Activated CD4-positive, alpha-beta memory T cell treated with anti-CD3 and anti-CD28 coated beads, Interleukin-2, amount 10 ng/mL, durations not matched to agents 7 days and 5 days (primary cell): ENCODE measurements at places on chromosomes 4 and X. TPM values are rescaled to one million over a fixed set of nuclear protein-coding genes. Genes with fewer than 3 reads are reported as not detected.

The DTHD1 gene
- total RNA-seq = 1.3 TPM

The GALNTL6 gene
- not detected for total RNA-seq

The TLL1 gene
- not detected for total RNA-seq

The MAGEC2 gene
- total RNA-seq = not detected

The SFRP2 gene
- total RNA-seq = not detected

The CYLC1 gene
- total RNA-seq = not detected

The SNCA gene
- total RNA-seq = 11.6 TPM

The GLRB gene
- not detected for total RNA-seq

The EVC gene
- 4.7 TPM for total RNA-seq

DNA sequence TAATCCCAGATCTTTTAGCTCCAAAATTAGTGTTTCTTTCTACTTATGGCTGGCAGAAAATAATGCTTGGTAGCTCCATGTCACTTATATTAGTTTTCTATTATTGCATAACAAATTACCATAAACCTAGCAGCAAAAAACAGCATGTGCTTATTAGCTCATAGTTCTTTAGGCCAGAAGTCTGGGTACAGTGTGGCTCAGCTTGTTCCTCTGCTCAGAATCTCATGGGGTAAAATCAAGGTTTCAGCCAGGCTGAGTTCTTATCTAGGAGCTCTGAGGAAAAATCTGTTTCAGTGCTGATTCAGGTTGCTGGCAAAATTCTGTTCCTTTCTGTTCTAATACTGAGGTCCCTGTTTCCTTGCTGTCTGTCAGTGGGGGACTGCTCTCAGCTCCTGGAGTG lies 101.1 kb downstream of the CT47B1 start:
- DNase-seq = no peak

- no peak for DNase-seq
Observed at GRCh38 chr4:4594285-4594920, 52.6 kb upstream of the STX18 start.

- DNase-seq = no peak
Observed at GRCh38 chr4:30901461-30902451, 181.6 kb downstream of the PCDH7 start.

DNA sequence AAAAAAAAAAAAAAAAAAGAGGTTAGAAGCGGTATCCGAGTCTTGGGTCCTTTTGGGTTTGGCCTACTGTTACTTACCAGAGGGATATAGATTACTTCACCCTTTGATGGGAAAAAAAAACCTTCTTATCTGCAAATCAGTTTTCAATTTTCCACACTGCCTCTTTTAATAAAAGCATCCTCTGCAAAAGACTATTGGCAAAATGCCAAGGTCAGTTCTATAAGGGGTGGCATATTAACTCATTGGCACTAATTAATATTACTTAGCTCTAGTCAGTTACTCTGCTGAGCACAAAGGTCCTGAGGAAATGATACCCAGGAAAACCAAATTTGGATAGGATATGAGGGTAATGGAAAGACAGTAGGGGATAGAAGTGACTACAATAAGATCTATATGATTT lies 44.3 kb upstream of the MTMR8 start:
- DNase-seq = no peak

DNA sequence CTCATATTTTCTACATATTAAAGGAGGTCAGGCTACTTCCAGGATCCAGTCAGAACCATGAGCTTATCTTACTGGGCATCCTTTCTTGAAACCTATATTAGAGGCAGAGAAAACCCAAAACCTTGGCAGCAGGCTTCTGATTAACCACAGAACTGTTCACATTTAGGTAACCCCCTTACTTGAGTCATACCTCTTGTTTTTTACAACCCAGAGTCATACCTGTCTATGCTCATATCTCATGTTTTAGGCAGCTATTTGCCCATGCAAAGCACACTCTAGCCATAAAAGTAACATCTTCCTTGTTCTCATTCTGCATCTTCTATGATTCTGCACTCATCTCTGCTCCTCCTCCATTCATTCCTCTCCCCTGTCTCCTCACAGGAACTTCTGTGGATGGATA lies 138.0 kb upstream of the SMIM31 start:
- DNase-seq = no peak

DNA sequence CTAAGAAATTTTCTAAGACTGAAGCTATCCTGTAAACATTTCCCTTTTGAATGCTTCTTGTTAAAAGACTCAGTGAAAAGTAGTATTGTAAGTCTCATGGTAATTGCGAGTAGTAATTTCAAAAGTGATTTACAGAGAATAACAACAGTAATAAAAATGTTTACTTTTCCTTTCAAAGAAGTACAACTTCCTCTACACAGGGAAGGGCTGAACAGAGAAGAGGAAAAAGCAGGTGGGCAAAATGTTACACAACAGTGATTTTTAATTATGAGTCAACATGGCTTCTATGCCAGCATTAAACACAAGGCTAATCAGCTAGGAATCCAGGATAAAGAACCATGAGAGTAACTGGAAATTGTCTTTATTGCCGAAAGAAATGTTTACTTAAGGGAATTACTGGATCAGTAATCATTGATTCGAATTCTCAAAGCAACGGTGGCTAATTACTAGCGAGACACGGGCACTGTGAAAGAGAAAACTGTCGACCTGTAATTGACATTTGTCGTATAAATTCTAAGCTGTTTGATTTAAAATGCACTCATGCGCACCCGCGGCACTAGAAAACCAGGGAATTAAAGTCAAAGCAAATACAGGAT lies 15.4 kb downstream of the UTP3 start:
- DNase-seq = no peak

DNA sequence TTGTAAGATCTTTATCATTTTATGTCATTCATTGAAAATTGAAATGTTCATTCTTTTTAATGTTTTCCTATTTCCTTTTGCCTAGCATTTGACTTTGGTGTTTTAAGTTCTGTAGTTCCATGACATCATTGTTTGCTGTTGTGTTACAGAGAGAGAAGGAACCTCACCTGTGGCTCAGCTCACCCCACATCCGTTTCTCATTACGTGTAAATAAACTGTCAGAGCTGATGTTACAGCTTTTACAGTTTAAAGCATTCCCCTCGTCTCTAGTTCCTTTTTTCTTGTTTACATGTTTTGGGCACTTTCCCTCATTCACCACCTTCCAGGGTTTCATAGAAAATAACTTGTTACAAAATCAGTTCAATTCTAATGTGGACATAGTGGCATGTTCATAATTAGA lies 137.2 kb downstream of the FNIP2 start:
- peak; percentile 55 for DNase-seq

GRCh38 chr4:8370835-8371595 lies 69.5 kb downstream of the ACOX3 start:
- no peak for DNase-seq

DNA sequence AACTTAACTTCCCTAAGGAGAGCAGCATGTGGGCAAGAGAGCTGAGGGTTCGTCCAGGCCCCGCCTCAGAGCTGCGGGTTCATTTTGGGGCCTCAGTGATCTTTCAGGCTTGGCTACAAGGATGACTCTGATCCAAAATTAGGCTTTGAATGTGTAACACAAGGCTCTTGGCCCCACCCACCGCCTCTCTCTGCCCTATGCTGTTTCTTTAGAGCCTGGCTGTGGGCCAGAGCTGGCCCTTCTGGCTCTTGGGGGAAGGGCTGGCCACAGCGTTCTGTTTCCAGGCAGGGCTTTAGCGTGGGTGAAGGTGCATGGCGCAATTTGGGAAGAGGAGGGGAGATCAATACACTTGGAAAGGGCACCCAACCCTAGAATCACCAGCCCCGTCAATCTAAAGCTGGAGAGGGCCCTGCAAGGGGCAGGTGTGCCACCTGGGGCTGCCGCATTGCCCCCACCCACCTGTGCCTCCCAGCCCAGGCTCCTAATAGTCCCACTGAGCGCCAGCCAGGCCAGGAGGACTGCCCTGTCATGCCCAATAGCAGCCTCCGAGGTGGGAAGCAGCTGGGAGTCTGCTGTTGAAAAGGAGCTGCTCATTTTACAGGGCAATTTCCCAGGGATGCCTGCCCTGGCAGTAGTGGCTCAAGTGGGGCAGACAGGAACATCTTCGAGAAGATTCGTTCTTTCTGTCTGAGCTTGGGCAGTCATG lies 84.5 kb upstream of the MAML3 start:
- DNase-seq = no peak

GRCh38 chr4:101332424-101332823 lies 14.9 kb downstream of the PPP3CA start:
- no peak for DNase-seq

- no peak for DNase-seq
Observed at GRCh38 chr4:148007314-148007760, 275.4 kb downstream of the ARHGAP10 start.

DNA sequence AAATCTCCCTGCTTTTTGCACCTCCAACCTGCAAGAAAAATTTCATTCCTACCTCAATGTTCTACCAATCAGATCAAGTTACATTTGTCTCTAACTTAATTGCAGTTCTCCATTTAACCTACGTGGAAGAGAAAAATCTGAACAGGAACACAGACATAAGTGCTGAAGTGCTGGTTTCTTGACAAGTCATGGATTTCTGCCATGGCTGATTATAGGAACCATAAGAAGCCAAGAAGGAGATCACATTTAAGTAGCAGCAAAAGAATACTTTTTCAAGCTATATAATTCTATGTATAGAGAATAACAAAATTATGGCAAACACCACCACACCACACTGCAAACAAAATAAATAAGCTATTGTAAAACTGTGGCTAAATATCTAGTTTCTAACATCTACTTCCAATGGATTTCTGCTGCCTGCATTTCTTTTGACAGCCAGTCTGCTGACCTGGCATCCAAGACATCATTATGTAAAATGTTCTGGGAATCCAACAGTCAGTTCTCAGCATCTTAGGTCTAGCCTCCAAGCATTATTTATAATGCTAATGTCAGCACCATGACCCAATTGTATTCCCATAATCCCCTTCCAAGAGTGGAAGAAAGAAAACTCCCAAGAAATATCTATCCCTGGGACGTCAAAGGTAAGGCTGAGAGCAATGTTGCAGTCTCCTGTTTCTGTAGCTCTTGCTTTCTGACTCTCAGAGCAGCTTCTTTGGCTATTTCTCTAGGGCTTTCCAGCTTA lies 50.8 kb upstream of the GAB1 start:
- no peak for DNase-seq

DNA sequence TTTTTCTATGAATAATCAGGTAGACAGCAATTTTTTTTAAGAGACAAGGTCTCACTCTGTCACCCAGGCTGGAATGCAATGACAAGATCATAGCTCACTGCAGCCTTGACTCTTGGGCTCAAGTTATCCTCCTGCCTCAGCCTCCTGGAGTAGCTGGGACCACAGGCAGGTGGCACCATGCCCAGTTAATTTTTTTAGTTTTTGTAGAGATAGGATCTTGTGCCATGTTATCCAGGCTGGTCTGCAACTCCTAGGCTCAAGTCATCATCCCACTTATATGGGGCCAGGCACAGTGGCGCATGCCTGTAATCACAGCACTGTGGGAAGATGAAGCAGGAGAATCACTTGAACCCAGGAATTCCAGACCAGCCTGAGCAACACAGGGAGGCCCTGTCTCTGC lies 26.8 kb downstream of the AFAP1 start:
- DNase-seq = no peak

DNA sequence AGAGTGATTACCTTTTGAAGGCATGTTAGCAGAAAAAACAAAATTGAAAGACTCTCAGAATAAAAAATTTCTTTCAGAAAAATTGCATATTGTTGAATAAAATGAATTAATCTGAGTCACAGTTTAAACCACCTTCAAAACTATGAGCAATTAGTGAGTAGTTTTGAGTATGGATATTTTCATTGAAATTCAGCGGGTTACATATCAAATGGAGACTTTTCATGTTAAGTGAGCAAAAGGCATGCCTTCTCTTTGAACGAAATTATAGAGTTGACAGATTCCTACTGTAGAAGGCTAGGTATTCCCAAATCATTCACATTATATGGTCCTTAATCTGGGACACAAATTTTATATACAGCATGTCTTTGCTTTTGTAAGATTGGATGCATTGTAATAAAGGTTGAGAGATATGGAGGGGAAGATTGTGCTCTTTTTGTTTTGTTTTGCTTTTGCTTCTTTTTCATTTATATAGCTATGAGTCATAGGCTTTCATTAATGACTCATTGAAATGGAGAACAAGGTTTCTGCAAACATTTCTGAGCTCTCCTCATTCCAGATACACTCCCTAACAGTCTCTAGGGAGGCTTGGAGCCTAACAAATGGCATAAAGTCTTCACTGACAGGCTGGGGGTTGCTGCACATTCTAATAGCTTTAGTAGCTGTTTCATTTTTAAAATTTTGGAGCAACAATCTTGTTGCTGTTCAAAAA lies 21.6 kb downstream of the PCDH18 start:
- no peak for DNase-seq
